Inflammatory macrophage (primary cell): ENCODE measurements at places on chromosomes 7 and 10.

- no peak for DNase-seq
These were observed 270.6 kb downstream of the DIP2C start for GRCh38 chr10:418894-419293.

- peak; percentile 52 for DNase-seq
These were observed 287.2 kb downstream of the HGF start for GRCh38 chr7:81482600-81483186.

- DNase-seq: peak; percentile 61
These were observed 118.5 kb downstream of the VTI1A start for GRCh38 chr10:112565434-112566053.

DNA sequence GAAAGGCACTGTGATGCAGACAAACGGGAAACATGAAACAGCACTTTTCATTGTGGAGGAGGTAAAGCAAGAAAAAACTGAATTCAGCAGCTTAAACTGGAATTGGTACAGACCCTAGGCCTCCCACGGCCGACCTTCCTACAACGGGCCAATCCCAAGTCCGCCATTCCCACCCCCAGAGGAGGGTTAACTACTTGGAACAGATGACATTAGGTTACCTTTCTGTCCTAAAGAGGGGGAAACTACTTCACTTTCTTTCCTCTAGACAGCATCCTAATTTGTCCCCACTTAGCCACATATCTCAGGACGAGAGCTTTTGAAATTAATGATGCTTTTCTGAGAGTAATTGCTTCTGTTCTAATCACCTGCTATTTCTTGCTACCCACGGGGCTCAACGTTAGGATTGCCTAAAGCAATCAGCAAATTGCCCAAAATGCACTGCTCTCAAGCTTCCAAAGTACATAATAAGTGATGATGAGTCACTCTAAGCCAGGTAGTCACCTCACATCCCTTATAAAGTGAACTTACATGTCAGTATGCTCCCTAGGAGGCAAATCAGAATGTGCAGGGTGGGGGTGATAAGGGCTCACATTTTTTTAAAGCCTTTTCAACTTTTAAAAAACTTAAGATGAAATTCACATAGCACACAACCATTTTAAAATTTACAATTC lies 36.7 kb downstream of the LSM5 start:
- DNase-seq: no peak

- no peak for DNase-seq
These were observed 138.1 kb upstream of the EFCAB10 start for GRCh38 chr7:105719395-105719794.

- DNase-seq: peak; percentile 43
These were observed 99.4 kb downstream of the CCDC3 start for GRCh38 chr10:12902135-12902572.

GRCh38 chr10:73340121-73340520 lies 18.5 kb downstream of the CFAP70 start:
- no peak for DNase-seq

- no peak for DNase-seq
These were observed 76.4 kb downstream of the OAT start for GRCh38 chr10:124342136-124342820.

- no peak for DNase-seq
These were observed 14.9 kb downstream of the AFAP1L2 start for GRCh38 chr10:114389426-114389825.

DNA sequence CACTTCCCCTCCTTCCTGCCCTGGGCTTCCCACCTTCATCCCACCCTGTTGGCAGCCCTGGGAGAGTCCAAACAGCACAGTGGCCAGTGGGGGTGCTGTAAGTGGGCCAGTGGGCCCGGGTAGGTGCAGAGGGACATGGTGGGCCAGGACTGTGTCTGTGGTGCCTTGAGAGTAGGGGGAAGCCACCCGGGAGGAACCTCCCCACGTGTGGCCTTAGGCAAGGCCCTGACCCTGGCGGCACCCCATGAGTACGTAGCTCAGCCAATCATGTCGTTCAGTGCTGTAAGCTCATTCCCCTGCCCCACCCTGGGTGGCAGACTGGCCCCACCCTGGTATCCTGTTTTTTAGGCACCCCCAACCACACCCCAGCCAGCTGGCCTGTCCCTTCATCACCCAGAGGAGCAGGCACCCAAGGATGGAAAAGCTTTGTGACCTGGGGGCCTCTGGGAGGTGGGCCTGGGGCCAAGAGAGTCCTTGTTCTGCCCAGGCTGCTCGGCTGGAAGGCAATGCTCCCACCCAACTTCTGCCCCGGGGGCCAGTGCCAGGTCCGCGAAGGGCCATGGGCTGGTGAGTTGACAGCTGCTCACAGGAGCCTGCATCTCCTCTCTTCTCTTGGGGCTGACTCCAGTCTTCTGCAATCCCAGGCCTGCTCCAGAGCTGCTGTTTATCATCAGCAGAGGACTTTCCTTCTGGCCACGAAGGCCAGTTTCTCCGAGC lies 41.6 kb downstream of the TSPAN15 start:
- DNase-seq: no peak

DNA sequence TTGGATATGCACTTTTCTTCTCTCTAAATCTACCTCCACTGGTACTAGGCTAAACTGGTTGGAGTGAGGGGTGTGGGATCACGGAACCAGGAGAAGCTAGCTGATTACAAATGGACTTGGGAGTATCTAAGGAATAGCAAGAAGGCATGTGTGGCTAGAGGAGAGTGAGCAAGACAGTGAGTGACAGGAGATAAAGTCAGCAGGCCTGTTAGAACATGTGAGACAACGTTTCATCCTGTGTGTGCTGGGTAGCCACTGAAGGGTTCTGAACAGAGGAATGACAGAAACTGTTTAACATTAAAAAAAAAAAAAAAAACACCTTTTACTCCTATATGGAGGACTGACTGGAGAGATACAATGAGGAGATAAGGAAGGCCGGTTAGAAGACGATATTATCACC lies 51.7 kb downstream of the ZNF438 start:
- DNase-seq: no peak

DNA sequence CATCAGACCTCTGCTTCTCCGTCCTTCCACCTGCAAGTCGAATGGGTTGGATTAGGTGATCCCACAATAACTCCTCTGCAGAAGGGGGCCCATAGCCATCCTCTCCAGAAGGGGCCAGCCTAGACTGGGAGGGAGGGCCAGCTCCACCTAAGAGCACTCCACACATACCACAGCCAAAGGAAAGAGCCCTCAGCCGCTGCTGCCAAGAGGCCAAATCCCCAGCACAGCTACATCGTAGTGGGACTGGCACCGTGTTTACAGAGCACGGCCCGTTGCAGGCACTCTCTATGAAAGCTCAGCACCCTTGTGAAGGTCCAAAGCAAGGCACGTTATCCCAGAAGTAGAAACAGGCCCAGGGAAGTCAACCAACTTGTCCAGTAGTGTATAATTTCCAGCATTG lies 5.4 kb downstream of the KCNH2 start:
- DNase-seq: no peak

GRCh38 chr7:2990949-2991470 lies 52.7 kb downstream of the CARD11 start:
- no peak for DNase-seq

DNA sequence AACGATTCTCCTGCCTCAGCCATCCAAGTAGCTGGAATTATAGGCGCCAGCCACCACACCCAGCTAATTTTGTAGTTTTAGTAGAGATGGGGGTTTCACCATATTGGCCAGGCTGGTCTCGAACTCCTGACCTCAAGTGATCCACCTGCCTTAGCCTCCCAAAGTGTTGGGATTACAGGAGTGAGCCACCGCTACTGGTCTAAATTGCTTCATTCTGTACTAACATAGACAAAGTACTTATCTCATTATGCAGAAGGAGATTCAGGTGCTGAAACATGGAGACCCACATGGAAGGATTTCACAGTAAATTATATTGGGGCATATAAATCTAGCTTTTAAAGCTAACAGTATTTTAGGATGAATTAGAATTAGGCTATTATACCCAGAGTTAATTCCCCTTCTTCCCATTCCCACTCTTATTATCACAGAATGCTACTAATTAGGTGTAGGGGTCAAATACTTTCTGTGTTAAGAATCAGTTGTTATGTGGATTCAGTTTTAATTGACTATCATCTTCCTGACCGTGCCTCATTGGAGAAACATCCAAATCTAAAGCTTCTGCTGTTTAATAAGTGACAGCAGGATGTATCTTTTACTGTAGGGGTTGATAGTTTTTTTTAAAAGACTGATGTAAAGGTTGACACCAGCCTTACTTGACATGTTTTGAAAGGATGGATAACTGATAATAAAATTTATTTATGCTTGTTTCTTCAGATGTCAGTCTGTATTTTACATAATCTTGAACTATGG lies 27.2 kb downstream of the ADK start:
- DNase-seq: no peak

- no peak for DNase-seq
These were observed 81.8 kb downstream of the JMJD1C start for GRCh38 chr10:63384001-63384400.

GRCh38 chr7:139725077-139725476 lies 52.7 kb downstream of the HIPK2 start:
- DNase-seq: no peak

DNA sequence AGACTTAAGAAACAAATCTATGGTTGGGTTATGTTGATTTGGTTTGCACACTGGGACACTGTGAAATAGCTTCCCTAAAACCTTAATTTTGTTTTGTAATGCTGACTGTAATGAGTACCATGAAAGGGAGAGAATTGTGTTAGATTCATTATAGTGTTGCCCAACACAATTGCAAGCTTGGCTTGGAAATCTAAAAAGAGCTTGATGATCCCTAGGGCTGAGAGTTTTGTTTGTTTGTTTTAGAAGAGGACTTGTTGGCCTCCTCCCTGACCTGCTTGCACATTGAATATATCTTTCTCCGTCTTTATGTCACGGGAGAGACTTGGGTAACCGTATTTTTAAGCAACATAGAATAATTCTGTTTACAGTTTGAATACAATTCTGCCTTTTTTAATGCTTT lies 410.1 kb downstream of the ARL4A start:
- DNase-seq: no peak

DNA sequence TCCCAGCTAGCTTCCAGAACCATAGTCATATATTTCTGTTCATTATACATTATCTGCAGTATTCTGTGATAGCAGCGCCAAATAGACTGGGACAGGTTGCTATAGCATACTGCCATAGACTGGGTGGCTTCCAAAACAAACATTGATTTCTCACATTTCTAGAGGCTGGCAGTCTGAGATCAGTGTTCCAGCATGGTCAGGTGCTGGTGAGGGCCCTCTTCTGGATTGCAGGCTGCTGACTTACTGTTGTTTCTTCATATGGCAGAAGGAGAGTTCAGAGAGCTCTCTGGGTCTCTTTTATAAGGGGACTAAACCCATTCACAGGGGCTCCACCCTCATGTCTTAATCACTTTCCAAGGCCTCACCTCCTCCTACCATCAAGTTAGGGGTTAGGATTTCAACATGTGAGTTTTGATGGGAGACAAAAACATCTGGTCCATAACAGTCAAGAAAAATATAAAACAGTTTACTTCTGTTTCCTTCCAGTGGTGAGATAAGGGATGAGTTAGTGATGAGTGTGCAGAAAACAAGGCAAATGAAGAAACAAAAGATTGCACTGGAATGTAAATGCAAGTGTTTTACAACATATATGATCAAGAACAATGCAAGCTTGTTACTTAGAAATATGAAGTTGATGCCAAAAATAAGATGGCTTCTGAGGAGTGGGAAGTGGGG lies 399.0 kb upstream of the C7orf33 start:
- no peak for DNase-seq

- no peak for DNase-seq
These were observed 757 bp upstream of the PALS2 start for GRCh38 chr7:24572393-24572996.

DNA sequence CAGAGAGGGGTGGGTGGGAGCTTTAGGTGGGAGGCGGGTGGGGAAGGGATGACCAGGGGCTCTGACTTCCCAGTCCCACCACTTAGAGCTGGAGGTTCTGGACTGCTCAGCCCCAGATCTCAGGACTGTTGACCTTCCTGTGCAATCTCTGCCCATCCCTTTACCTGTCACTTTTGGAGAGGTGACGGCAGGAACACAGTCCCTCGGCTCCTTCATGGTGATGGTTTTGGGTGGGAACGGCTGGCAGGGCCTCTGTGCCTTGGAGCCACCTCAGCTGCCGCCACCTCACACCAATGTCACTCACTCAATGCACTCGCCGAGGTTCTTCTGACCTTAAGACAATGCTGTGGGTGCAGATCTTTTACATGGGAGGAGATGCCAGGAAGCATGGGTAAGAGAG lies 49.0 kb downstream of the TMEM270 start:
- no peak for DNase-seq

- no peak for DNase-seq
These were observed 4.6 kb upstream of the CFAP46 start for GRCh38 chr10:132946806-132947546.
